ENCODE measurements at places on chromosomes 6 and 20.

DNA sequence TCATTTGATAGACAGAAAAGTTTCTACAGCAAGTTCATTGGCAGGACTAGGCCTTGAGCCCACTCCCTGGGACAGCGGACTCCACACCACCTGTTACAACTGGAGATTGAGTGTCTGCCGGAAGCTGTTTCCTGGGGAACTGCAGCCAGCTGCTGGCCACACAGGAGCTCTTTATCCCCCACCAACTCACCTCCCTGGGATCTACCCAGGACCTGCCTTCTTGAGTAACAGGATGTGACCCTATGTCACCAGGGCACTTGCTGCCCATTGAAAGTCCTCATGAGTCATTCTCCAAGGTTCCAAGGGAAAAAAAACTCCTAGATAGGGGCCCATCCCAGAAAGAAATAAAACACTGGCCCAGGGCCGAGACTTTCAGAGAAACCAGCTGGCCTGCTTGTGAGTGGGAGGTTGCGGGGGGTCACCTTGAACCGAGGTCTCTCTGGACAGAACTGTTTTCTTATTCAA is 37.4 kb upstream of the SLC9A8 start:
- DNase-seq = no peak

DNA sequence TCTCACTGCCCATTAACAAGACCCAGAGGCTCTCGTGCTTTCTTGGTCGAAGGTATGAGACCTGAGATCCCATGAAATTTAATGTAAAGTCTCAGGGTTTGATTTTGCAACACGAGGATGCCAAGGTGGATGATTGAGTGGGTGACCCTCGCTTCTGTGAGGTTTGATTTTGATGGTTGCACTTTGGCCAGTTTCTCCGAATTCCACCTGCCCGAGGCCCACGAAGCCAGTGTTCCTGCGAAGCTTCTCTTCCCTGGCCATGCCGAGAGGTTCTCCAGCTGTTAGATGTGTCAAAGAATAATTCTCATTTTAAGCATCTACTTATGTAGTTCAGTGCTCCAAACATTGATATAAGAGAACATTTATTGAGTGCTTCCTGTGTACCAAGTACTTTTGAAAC is at the start of gene KIF25:
Gene KIF25 (plus strand): TSS at position 30 of the 400 bp plus-strand sequence. CDS start 31,915 bp downstream, outside the sequence.
- no peak for DNase-seq

DNA sequence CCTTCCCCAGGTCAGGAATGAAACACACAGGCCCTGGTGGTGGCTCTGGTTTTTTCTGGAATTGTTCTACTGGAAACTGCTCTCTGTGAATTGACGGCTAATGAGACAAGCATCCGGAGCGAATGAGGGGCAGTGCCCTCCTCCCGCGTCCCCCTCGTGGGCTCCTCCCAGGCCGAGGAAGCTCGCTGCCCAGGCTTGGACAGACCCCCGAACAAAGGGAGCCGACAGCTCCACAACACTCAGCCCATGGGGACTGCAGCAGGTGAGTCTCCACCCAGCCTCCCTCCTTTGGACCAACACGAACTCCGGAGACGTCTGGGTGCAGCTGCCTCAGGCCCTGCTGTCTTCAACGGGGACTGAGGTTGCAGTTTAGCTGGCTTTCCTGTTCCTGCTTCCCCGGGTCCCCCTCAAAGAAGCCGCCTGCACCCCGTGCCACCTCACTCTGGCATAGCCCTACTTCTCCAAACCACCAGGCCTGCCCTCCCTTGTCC is 31.3 kb upstream of the AFDN start:
- no peak for DNase-seq

GRCh38 chr6:4366635-4367395 is 231.4 kb upstream of the ECI2 start:
- no peak for DNase-seq

- DNase-seq = no peak
These were observed 98.2 kb upstream of the ESR1 start for GRCh38 chr6:151709329-151709728.

DNA sequence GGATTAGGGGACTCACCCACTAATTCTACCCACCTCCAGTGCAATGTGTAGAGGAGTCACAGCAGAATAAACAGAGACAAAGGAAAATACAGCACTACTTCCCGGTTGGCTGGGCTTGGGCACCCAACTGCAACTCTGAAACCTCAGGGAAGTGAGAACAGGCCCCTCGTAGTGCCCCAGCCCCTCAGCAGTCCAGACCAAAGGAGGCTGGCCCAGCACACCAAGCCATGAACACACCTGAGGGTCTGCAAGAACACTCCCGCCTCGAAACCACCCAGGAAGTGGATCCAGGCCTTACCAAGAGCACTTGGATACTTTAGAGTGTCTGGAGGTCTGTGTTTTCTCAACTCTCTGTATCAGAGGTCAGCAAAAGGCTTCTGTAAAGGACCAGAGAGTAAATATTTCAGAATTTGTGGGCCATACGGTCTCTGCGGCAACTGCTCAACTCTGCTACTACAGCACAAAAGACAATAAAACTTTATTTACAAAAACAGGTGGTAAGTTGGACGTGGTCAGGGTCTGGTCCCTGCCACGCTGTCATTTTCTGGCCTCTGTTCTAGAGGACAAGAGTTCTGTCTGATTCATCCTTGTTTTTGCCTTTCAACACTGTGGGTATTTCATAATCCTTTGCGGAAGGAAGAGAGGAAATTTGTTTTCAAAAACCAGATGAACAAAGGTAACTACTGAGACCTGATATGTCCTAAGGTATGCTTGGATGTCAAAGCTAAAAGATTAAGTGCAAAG is 154.6 kb downstream of the PTPRT start:
- no peak for DNase-seq

DNA sequence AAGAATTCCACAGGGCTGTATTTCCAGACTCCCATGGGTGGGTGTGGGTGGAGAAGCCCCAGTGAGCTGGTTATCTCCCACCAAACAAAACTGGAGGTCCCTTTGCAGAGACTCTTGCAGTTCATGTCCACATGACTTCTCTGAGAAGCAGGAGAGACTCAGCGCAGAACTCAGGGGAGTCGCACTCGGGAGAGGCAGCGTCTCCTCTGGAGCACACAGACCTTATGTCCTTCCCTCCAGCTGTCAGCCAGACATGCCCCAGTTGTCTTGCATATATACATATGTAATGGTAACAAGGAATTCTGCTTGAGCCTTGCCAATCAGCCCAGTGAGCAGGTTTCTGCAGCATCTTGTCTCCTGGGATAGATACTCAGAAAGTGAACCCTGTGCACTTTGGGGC is 23.8 kb downstream of the MYT1 start:
- no peak for DNase-seq

GRCh38 chr6:81612136-81612535 is 140.3 kb downstream of the TENT5A start:
- DNase-seq = no peak
